GM18507 (cell line): ENCODE measurements at places on chromosomes 6 and 20.

GRCh38 chr6:67210450-67210849, 1424.6 kb upstream of the ADGRB3 start:
- no peak for DNase-seq

- DNase-seq: no peak
These were observed 17.4 kb downstream of the SCML4 start for GRCh38 chr6:107806691-107807090.

DNA sequence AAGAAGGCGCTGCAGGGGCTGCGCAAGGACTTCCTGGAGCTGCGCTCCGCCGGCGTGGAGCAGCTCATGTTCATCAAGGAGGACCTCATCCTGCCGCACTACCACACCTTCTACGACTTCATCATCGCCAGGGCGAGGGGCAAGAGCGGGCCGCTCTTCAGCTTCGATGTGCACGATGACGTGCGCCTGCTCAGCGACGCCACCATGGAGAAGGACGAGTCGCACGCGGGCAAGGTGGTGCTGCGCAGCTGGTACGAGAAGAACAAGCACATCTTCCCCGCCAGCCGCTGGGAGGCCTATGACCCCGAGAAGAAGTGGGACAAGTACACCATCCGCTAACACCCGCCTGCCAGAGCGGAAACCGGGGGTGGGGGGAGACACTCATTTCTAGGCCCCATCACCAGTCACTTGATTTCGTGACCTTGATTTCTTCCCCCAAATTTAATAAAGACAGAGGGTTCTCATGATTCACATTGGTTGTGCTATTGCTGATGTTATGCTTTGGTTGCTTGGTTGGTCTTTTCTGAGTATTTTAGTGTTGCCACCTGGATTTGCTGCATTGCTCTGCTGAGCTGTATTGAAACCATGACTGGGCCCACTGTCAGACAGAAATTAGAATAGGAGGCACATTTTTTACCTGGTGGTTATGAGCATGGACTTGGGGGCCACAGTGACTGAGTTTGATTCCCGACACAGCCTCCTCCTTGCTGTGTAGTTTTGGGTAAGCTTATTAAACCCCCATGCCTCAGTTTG, 1.5 kb downstream of the FAM50B start:
- DNase-seq: no peak

- no peak for DNase-seq
These were observed 463.0 kb upstream of the AGPAT4 start for GRCh38 chr6:161736781-161737292.
